Lung (tissue), 17 donors: ENCODE measurements at places on chromosomes 5 and 9. TPM values are rescaled to one million over a fixed set of nuclear protein-coding genes. Genes with fewer than 3 reads are reported as not detected.

DNA sequence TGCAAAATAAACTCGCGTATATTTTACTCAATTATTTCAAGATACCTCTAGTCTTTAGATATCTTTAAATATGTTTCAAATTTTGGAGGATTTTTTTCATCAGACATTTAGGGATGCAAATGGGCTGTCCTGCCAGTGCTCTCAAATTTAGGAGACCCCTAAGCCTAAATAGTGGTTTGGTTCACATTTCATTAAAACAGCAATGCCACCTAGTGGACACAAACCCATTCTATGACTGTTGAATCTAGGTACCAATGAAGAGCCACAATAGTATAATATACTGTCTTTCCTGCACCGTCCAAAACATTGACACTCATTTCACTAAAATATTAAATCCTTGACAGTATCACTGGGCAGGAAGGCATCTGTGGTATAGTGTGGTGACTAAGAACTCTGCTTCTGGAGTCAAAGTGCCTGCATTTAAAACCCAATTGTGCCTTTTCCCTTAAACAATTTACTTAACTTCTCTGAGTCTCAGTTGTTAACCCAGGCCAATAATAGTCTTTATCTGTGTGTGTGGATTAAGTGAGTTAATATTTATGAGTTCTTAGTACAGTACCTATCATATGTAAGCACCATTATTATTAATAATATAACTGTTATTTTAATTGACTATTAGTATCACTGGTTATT lies 148.0 kb downstream of the RORB start:
- peak; percentile 58 for DNase-seq

GRCh38 chr5:61394078-61394704 lies 62.1 kb downstream of the ZSWIM6 start:
- DNase-seq, result no peak

Gene PCDHGB3
- polyA plus RNA-seq, result 0.24 TPM

GRCh38 chr5:135236228-135236907 lies 162.7 kb downstream of the MACROH2A1 start:
- DNase-seq, result peak; percentile 13

Gene C5orf58
- 0.05 TPM for polyA plus RNA-seq

- no peak for DNase-seq
Measured at GRCh38 chr9:100100146-100100667, 1.2 kb downstream of the INVS start.

- DNase-seq, result no peak
Measured at GRCh38 chr5:9479361-9479760, 66.5 kb downstream of the SEMA5A start.

GRCh38 chr5:158233735-158234322 lies 374.9 kb upstream of the CLINT1 start:
- no peak for DNase-seq

DNA sequence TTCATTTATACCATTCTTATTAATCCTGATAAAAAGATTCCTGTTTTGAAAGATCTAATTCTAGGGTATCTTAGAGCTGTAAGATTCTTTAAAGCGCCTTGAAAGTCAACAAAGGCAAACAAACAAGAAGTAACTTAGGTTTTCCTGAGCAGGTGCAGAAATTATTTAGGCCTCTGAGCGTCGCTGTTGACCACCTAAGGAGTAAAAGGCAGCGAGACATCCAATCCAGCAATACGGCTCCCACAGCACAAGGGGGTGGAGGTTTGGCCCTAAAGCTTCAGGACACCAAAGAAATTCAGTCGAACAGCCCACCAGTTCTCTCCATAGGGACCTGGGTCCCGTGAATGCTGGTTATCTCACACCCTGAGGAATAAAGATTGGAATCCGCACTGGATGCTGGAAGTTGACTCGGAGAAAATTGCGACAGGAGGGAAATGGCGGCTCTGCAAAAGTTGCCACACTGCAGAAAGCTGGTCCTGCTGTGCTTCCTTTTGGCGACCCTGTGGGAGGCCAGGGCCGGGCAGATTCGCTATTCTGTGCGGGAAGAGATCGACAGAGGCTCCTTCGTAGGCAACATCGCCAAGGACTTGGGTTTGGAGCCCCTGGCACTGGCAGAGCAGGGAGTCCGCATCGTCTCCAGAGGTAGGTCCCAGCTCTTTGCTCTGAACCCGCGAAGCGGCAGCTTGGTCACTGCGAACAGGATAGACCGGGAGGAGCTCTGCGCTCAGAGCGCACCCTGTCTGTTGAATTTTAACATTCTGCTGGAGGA lies at the start of gene PCDHGA2:
PCDHGA2 (plus strand) TSS at position 223 of the 769 bp plus-strand sequence.
- DNase-seq, result peak; percentile 72

DNA sequence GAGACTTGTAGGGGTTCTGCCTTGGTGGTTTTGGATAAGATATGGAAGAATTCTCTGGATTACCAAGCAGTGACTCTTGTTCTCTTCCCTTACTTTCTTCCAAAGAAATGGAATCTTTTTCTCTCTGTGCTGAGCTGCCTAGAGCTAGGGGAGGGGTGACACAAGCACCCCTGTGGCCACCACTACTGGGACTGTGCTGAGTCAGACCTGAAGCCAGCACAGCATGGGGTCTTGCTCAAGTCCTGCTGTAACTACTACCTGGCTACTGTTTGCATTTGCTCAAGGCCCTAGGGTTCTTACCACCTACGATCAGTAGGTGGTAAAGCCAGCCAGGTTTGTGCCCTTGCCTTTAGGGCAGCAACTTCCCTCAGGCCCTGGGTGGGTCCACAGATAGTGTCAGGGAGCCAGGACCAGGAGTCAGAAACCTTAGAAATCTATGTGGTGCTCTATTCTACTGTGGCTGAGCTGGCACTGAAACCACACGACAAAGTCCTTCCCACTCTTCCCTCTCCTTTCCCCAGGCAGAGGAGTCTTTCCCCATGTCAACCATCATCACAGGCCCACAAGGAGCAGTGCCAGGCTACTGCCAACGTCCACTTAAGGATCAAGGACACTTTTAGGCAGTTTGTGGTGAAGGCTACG lies 53.8 kb downstream of the SREK1 start:
- DNase-seq, result no peak
